Esophagus (tissue), 2 donors: ENCODE measurements at places on chromosomes 12 and 14. TPM values are rescaled to one million over a fixed set of nuclear protein-coding genes. Genes with fewer than 3 reads are reported as not detected.

Gene INHBE
- 0.01 TPM for polyA plus RNA-seq

Gene OTX2
- polyA plus RNA-seq: not detected

Gene HOXC9
- 0.20 TPM for polyA plus RNA-seq

Gene TAS2R10
- not detected for polyA plus RNA-seq

Gene TMEM132C
- 0.43 TPM for polyA plus RNA-seq

Gene A2ML1
- polyA plus RNA-seq: 477 TPM

Gene FAM90A1
- polyA plus RNA-seq: 0.13 TPM

Gene VDR
- polyA plus RNA-seq: 8.8 TPM

Gene WNT5B
- 10.1 TPM for polyA plus RNA-seq

Gene DHH
- 0.06 TPM for polyA plus RNA-seq

Gene SIRT4
- 0.55 TPM for polyA plus RNA-seq

Gene HOXC10
- polyA plus RNA-seq: 0.02 TPM

Gene OTUB2
- polyA plus RNA-seq: 3.9 TPM

Gene KRT8
- polyA plus RNA-seq: 38.7 TPM

Gene TC2N
- 14.9 TPM for polyA plus RNA-seq

Gene TMTC3
- 3.8 TPM for polyA plus RNA-seq

Gene SMOC1
- polyA plus RNA-seq: 0.04 TPM

Gene LAG3
- 0.88 TPM for polyA plus RNA-seq

Gene EAPP
- polyA plus RNA-seq: 27.9 TPM

Gene LRP1-AS
- not detected for polyA plus RNA-seq

Gene PTPN6
- 38.3 TPM for polyA plus RNA-seq

Gene YEATS4
- 14.7 TPM for polyA plus RNA-seq

Gene TECPR2
- 3.8 TPM for polyA plus RNA-seq

Gene ETFBKMT
- polyA plus RNA-seq: 0.84 TPM

Gene CLEC4C
- not detected for polyA plus RNA-seq

Gene OAS2
- 10.8 TPM for polyA plus RNA-seq

Gene SLCO1C1
- polyA plus RNA-seq: 0.04 TPM

Gene KRT72
- not detected for polyA plus RNA-seq

Gene TMEM121
- polyA plus RNA-seq: 0.29 TPM

Gene OR4K2
- not detected for polyA plus RNA-seq

Gene GLT8D2
- polyA plus RNA-seq: 1.6 TPM
